AG10803 (cell line): ENCODE measurements at places on chromosomes 2 and 18.

GRCh38 chr2:106537047-106537446 lies 49.9 kb downstream of the CD8B2 start:
- no peak for DNase-seq

GRCh38 chr2:230714136-230714480 lies 1.5 kb downstream of the CAB39 start:
- DNase-seq: peak; percentile 70

GRCh38 chr2:180359522-180360282 lies 352.6 kb upstream of the CWC22 start:
- no peak for DNase-seq

DNA sequence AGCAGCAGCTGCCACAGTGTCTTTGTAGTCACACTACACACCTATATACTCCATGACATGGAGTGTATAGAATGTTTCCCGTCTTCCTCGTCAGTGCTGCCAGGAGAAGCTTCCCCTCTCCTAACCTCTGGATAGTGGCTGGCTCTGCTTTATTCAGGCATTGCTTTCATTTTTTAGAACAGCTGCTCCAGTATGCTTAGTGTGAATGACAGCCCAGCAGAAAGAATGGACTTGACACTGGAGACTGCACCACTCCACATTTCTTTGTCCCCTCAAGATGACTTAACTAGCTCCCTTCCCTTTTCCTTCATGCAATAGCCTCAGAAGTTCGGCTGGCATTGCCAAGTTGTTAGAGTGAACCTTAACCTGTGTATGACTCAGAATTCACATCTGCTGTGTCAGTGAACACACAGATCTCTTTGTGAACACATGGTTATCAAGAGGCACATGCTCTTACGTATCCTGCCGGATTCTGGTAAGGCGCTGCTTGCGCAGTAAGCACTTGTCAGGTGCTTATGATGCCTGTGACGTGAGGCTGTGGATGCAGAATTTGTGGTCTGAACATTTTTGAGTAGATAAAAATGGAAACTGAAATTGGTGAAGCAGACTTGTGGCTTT lies 73.9 kb downstream of the NEDD4L start:
- DNase-seq: peak; percentile 56

GRCh38 chr2:24461685-24462084 lies 29.4 kb upstream of the NCOA1 start:
- no peak for DNase-seq

DNA sequence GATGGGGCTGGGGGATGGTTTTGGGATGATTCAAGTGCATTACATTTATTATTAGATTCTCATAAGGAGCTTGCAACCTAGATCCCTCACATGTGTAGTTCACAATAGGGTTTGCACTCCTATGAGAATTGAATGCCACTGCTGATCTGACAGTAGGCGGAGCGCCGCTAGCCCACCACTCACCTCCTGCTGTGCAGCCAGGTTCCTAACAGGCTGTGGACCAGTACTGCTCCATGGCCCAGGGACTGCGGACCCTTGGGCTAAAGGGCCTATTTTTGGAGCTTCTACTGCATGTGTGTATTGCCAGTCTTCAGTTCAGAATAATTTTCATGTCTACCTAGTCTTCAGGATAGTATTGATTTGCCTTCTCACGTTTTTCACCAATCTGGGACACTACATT lies 165.3 kb upstream of the TWIST2 start:
- no peak for DNase-seq

- DNase-seq: no peak
Observed at GRCh38 chr2:86818114-86818801, 27.5 kb upstream of the CD8A start.

- DNase-seq: no peak
Observed at GRCh38 chr2:100894105-100894795, 74.3 kb downstream of the NPAS2 start.

DNA sequence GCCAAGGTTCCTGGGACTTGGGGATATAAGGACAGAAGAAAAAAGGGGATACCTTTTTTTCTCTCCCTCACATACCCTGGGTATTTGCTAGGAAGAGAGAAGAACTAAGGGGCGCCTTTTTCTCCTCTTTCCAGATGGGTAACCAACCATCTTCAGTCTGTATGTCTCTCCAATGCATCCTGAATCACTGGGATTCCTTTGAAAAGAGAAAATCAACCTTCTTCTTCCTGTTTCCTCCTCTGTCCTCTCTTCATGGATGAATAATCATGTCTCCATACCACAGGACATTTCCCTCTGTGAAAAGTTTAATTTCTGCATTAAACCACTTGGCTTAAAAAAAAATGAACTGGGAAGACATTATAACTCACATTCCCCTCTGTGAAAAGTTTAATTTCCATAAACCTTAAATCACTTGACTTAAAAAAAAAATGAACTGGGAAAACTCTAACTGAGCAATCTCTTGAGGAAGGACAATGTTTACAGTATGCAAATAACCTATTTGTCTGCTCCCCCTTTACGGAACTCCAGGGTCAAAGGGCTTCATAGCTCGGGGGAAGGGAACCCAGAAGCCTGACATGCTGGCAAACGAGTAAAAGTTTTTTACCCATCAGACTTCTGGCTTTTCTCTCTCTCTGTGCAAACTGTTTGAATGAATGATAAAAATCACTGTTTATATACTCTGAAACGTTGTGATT lies 56.7 kb upstream of the FAM98A start:
- DNase-seq: no peak

DNA sequence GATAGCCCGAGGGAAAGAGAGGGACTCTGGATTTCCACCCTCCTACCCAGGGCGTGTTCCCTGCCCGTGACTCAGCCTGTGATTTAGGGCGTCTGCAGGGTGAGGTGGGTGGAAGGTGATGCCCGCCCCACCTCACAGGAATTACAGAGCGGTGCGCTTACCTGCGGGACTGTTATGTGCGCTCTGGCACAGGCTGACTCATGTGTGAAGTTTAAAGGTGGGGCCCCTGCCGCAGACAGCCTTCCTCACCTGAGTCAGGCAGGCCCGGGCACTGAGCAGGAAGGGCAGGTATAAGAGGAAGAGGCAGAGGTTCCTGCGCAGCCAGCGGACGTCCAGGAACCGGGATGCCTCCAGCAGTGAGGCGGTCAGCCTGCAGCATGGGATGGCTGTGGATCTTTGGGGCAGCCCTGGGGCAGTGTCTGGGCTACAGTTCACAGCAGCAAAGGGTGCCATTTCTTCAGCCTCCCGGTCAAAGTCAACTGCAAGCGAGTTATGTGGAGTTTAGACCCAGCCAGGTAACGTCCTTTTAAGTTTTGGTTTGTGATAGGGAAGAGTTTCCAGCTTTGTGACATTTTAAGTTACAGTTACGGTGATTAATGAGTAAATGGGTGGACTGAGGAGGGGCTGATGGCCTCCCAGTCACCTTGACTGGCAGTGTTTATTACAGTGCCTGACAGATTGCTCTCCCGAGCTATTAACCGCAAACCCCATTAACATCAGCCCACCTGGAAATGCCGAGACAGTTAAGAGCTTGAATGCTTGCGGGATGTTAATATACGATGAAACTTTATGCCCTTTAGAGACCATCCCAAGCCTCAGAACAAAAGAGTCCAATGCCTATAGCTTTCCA lies 141.6 kb upstream of the TTC39C start:
- DNase-seq: no peak

DNA sequence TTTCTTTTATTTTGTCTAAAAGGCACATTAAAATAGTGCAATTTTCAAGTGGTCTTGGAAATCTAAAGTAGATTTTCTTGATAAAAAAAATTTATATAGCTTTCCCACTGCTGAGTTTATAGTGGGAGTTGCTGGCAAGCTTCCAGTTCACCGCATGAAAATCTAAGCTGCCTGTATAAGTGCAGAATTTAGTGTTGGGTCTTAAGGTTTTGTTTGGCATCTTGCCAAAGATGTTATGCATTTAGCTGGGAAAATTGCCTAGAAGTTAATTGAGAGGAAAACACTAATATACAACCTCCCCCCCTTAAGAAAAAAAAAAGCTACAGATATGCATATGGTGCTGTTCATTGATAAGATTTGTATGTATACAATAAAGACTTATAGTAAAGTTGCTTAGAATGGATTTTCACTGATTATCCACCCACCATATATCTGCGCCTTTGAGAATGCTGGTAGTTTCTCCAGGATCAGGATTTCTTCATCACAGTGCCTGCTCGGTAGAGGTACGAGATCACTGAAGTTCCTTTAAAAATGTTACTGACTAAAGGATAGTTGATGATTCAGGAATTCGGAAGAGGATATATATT lies 803.2 kb upstream of the POU3F3 start:
- DNase-seq: no peak

GRCh38 chr2:151472966-151473365 lies 63.3 kb downstream of the RIF1 start:
- no peak for DNase-seq

- peak; percentile 19 for DNase-seq
Observed at GRCh38 chr2:169509298-169509885, at the start of gene KLHL41. Gene KLHL41, plus strand, starts transcription at chr2:169509702. Its CDS starts 77 bp downstream, at chr2:169509779.

DNA sequence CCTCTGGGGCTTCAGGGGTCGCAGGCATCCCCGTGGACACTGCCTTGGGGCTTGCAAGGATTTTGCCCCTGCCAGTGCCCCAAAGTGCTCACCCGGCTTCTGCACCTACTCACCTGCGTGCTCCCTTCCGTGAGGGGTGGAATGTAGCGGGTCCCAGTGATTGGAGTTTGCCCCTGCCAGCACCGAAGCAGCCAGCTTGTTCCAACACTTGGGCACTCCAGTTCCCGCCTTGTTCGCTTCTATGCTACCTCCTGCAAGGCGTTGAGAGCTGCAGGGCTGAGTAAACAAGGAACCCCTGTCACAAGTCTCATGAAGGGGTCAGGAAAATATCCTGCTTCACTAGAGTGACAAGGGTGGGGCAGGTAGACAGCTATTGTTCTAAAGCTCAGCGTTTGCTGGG lies 631.5 kb downstream of the EPHA4 start:
- no peak for DNase-seq

DNA sequence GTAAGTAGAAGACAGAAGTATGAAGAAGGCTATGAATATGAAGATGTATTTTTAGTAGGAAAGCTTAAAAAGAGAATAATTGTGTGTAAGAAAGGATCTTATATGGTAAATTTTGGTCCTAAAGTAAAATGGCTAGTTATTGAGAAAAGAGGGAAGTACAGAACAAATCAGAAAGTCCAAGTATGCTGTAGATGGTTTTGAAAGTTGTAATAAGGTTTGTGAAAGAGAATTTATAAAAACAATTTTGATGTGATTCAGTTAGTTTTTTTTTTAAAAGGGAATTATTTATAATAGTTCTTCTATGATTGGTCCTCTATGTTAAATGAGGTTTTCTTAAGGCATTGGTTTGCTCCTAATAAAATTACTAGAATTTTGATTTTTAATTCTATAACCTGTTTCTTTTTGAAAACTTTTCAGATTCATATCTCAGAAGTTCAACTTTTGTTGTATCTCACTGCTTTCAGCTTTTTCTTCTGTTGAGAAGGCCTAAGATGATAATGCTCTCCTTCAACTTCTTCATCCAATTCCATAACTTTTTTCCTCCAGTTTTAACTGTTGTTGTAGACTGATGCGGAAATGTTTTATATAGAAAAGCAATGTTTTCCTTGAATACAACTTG lies 322.7 kb downstream of the NOL4 start:
- DNase-seq: no peak

DNA sequence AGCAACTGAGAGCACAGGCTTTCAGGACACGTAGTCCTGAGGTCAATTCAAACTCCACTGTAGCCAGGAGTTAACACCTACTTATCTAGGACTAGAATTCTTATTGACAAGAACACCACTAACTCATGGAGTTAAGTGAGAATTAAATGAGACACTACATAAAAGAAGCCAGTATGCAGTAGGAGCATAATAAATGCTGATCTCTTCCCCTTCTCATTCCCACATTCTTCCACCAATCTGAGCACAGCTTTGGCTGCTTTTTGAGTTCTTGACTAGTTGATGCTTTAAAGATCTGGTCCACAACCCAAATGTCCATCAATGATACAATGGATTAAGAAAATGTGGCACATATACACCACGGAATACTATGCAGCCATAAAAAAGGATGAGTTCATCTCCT lies 55.2 kb downstream of the TTC32 start:
- no peak for DNase-seq

DNA sequence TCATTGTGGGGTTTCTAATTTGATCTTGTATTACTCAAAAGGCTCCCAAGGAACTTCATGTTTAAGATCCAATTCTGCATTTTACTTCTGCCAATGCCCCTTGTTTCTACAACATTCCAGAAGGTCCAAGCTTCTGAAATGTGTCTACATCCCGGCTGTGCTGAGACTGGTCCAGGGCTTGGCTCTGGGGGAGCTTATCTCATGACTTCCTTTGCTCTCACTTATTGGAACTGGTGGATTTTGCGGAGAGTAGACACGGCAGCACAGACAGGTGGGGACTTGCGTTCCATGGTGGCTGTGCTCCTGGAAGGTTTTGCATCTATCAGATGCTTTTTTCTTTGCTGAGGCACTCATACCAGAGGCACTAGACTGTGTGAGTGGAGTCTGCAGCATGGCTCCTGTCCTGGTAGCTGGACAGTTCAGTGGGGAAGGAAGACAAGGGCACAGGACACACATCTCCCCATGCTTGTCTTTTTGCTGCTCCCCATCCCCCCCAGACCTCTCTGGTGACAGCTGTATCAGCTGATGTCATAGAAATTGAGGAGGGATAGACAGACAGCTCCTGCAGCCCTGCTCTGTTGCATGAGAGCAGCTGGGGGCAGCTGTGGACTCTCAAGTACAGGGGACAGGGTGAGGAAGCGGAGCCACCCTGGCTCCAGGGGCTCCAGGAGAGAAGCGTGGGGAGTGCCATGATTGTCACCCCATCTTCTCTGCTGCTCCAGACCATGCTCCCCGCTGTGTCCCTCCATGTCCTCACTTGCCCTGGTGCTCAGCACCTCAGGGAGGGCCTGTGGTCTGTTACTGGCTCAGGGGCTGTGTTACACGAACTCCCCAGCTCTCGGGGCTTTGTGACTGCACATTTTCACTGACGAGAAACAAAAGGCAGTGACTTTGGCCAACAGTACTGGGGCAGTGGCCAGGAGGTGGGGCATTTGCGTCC lies 46.0 kb downstream of the ACAA2 start:
- DNase-seq: no peak

GRCh38 chr18:551404-552061 lies 28.6 kb upstream of the CETN1 start:
- DNase-seq: no peak

DNA sequence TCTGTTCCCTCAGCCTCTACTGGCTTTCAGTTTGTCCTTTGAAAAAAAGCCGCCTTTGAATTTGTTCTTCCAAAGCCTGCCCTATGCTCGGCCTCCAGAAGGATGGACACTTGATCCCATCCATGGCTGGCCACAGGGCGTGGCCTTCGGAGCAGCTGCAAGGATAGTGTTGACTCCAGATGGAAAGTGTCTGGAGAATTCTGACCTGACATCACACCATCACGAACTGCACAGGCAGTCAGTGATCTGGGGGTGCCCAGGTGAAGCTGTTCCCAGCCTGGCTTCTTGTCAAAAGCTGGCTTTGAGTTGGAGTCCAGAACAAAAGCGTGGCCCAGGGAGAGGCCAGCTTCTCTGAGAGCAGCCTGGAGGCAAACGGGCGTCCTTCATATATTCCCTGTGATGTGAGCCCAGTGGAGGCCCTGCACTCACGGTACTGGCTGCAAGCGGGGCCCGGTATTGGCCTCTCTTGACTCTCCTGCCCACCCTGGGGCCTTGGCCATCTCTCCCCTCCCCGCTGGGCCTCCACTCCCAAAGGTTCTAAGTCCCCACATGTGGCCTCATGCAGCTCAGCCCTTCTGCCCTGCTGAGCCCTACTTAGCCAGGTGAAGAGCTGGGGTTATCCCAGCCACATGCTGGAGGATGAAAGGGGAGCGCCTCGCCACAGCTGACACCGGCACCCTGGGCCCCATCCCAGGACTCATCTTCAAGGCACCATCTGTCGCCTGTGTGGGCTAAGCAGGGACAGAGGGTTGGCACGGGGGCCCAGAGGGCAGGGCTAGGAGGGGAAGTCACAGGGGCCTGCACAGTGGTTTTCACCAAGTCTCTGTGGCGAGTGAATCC lies 20.4 kb upstream of the ATOH8 start:
- peak; percentile 45 for DNase-seq

- peak; percentile 37 for DNase-seq
Observed at GRCh38 chr2:30692829-30693275, 114.4 kb downstream of the CAPN13 start.
